ENCODE measurements at places on chromosomes 2 and 18.
A peak's percentile ranks its signal among the peaks of the same experiment; 100 is the strongest.

DNA sequence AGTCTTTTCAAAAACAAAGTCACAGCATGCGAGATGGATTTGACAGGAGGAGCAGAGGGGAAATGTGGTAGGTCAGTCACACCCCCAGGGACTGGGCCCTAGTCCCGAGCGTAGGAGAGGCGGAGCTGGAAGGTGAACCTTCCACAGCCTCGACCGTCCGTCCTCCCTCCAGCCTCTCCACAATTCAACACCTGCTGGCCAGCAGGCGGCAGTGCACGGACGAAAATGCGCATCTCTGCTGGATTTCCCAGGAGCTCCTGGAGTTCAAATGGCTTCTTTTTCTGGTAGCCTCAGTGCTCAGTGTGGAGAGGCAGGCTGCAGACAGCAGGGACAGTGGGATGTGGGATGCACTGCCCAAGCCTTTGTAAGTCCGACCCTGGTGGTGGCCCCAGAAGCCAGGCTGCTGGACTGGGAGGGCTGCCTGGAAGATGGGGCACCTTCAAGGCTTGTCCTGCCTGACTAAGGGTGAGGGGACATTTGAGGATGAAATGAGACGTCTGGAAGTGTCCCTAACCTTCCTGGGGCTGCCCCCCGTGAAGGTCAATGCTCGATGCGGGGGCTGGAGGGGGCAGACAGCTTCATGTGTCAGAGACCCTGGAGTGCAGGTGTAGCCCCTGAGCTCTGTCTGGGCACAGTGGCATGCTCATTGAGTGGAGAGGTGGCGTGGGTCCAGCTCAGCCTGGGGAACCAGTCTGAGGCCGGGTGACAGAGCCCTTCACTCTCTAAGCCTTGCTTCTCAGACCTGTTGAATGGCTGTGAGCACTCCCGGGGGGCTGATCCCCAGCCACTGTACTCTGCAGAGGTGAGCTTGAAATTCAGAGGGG, 189.5 kb downstream of the TFCP2L1 start:
- DNase-seq: peak; percentile 64

- DNase-seq: no peak
Measured at GRCh38 chr2:240834377-240834975, 14.5 kb upstream of the KIF1A start.

DNA sequence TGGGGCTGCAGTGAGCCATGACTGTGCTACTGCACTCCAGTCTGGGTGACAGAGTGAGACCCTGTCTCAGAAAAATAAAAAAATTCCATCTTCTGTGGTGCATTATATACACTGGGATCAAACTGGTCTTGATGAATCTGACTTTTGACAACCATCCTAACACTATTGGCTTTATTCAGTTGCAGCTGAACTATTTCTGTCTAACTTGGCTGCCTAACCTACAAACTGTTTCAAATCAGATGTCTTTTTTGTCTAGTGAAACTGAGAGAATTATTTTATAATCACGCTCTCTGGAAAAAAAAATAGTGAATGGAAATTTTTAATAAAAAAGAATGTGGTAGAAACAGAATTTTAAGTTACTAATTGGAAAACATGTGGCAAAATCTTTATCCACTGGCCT, 15.0 kb downstream of the CTLA4 start:
- no peak for DNase-seq

GRCh38 chr18:75264926-75265597, 54.5 kb downstream of the TSHZ1 start:
- DNase-seq: peak; percentile 56

GRCh38 chr2:149363958-149364357, 33.6 kb downstream of the LYPD6 start:
- peak; percentile 80 for DNase-seq

GRCh38 chr18:48367557-48367956, 41.6 kb downstream of the ZBTB7C start:
- DNase-seq: no peak
